Inflammatory macrophage treated with lipopolysaccharide for 4 hours (primary cell): ENCODE measurements at places on chromosomes 5 and 9.

DNA sequence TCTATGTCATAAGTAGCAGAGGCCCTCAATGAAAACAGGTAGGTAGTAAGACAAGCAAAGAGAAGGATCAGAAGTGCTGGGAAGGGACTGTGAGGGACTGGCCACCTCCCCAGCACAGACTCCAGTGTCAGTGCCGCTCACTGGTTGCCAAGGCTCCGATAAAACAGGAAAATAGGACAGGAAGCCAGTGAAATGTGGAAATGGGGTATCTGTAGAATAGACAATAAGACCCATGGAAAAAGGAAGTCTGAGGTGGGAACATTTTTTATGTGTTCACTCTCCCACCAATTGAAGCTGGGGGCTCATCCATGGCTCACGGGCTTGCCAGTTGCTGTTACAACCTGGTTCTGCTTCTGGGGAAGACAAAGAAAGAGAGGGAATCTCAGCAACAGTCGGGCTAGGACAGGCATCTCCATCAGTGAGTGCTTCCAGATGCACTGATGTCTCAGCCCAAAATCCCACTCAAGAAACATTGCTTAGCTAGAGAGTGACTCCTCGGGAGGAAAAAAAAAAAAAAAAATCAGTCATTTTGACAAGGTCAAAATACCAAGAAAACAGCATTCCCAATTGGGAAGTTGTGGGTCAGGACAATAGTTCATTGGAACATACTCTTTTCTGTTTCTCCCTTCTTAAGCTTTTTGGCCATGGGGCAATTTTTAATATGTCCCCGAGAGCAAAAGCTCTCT, 27.6 kb upstream of the NFIB start:
- no peak for DNase-seq

DNA sequence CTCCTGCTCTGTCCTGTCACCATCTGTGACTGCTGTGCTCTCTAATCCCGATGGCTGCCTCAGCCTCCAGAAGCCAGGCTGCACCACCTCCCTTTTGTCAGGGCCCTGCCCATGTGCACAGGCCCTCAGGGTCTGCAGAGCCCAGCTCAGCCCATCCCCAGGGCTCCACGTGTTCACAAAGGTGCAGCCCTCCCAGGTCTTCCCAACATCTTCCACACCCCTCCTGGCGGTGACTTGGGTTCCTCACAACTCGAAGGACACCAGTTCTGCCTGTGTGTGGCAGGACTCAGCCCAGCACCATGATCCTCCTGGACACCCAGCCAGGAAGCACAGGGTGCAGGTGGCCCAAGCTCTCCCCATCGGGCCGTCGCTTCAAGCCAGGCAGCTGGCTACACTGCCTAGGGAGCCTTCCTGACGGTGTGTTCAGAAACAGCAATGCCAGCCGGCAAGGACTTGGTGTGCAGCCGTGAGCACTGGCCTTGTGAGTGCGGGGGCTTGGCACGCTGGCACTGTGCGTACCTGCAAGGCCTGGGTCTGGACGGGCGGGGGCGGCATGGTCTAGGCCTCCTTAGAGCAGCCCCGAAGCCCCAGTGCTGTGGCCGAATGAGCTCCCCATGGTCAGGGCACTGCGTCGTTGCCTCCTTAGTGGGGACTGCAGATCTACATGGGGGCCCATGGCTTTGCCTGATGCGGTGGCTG, 96.1 kb downstream of the MRPL36 start:
- no peak for DNase-seq

DNA sequence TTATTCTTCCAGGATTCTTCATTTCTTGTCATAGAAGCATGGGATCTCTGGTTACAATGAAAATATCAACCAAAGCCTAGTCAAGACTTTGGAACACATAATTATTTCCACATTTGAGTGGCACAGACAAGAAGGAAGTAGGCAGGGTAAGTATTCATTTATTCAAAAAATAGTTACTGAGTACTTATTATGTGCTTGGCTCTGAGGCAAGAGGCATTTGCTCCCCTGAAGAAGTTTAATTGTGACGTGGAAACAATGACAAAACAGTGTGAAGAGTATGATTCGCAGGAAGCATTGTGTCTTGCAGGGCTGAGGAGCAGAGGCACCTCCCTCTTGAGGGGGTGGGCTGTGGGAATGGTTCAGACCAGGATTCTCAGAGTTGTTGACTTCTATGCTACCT, 45.0 kb upstream of the TNFSF15 start:
- DNase-seq = peak; percentile 46

GRCh38 chr5:144191998-144192397, 21.3 kb downstream of the KCTD16 start:
- DNase-seq = peak; percentile 94

GRCh38 chr9:35423499-35423898, 66.4 kb upstream of the RUSC2 start:
- DNase-seq = no peak

DNA sequence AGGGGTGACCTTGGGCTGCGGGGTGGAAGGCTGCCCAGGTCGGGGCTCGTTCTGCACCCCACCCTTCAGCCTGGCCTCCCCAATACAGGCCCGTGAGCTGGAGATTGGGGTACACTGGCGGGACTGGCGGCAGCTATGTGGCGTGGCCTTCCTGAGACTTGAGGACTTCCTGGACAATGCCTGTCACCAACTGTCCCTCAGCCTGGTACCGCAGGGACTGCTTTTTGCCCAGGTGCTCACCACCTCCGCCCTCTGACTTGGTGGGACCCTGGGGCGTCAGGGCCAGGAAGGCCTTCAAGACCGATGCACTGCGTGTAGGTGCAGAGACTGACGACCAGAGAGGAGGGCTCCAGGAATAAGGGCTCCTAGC, 10.5 kb downstream of the ZDHHC12 start:
- DNase-seq = no peak

DNA sequence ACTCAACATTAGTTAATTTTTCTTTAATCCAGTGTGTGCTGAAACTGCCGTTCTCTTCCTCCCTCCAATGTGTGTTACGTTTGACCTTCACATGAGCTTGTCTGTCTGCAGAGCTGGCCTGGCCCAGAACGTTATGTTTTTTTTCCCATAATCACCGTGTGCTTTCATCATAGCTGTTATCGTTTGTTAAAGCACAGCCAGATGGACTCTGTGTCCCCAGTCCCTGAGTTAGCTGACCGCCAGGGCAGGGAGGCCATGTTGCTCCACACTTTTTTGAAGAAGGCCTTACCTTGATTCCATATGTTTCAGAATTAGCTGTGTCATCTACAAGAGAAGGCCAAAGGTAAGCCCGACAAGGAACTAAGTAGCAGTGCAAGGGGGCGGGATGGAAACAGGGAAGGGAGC, 55.7 kb downstream of the HSD17B3 start:
- DNase-seq = no peak

DNA sequence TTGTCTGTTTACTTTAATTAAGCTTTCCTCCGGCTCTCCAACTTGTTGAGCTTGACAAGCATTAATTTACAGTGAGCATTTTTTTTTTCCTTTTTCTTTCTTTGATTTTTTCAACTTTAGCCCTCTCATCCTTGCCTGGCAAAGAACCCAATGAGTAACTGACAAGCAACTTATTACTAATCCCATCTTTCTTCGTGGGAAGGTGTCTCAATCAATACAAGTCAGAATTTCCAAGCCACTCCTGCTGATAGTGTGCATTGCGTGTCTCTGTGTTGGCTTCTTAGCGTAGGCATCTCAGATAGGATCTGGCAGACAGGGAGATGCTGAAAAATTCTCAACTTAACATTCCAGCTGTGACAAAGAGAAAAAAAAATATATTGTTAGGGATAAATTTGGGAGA, 527.7 kb upstream of the WWC1 start:
- DNase-seq = no peak
